ENCODE measurements at places on chromosomes 16 and 17.

- DNase-seq: no peak
Observed at GRCh38 chr17:2433696-2434095, 32.8 kb upstream of the MNT start.

GRCh38 chr16:84738255-84739038 lies 38.6 kb downstream of the USP10 start:
- peak; percentile 86 for DNase-seq

GRCh38 chr16:30369091-30369937 lies 980 bp downstream of the TBC1D10B start:
- DNase-seq: peak; percentile 60

GRCh38 chr17:57294629-57295501 lies 38.5 kb downstream of the MSI2 start:
- DNase-seq: peak; percentile 79

DNA sequence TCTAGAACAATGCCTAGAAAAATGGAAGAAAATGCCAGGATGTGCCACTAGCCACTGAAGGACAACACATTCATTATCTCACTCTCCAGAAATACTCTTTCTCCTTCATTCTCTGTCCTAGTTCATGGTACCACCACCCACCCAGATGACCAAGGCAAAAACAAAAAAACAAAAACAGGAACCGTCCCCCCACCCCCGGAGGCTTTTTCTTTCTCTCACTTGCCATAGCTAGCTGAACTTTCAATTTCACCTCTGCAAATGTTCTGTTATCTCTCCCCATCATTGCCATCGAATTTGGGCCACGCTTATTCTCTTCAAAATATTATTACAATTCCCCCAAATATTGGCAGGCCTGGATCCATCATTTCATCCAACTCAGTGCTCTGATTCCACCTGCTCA lies 49.0 kb downstream of the SOX9 start:
- no peak for DNase-seq

GRCh38 chr16:84839956-84840355 lies 20.2 kb downstream of the CRISPLD2 start:
- DNase-seq: no peak

DNA sequence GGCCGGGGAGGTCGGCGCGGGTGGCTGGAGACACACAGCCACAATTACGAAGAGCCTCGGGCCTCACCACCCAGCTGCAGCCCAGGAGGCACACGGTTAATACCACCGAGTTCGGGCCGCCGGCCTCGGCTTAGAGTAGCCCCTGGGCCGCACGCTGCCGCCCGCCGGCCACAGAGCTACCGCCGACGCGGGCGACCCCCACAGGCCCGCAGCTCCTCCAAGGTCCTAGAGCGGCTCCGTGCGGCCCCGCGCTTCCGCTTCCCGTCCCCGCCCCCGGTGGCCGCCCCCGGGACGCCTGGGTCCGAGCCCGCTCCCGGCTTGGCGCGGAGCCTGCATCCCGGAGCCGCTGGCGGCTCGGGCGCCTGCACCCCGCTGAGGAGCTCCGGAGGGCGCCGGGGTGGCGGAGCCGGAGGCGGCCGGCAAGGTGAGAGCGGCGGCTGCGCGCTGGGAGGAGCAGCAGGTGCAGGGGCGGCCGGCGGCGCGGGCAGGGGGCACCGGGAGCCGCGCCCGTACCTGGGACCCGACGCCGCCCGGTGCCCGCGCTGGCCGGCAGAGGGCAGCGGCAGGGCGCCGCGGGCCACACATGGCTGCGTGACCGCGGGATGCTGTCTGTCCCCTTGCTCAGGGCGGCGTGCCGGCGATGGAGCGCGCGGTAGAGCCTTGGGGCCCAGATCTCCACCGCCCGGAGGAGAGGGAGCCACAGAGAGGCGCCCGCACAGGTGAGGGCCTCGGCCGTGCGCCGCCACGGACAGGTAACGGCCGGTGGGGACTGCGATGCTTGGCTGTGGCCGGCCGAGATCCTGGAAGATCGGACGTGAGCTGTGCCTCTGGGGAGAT lies at the start of gene ZNF48:
ZNF48 (plus strand) TSS at position 266 of the 837 bp plus-strand sequence; CDS start at position 641, 375 bp downstream.
- peak; percentile 91 for DNase-seq

GRCh38 chr17:76276461-76277299 lies 11.5 kb downstream of the UBALD2 start:
- DNase-seq: peak; percentile 95

DNA sequence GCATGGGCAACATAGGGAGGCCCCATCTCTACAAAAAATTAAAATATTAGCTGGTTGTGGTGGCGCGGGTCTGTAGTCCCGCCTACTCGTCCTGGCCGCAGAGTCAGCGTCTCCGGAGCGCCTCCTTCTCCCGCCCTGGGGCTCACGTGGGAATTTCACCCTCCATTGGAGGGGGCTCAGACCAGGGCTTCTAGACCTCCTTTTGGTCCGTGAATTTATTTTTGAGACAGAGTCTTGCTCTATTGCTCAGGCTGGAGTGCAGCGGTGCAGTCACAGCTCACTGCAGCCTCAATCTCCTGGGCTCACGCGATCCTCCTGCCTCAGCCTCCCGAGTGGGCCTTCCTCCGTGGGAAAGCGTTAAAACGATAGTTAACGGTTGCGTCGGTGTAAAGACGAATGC lies 394 bp upstream of the NME4 start:
- DNase-seq: peak; percentile 72

GRCh38 chr17:65092262-65092661 lies 35.7 kb upstream of the GNA13 start:
- no peak for DNase-seq

- DNase-seq: no peak
Observed at GRCh38 chr16:56330476-56330875, 94.9 kb downstream of the AMFR start.

GRCh38 chr17:40014375-40014980 lies 762 bp upstream of the CSF3 start:
- no peak for DNase-seq

DNA sequence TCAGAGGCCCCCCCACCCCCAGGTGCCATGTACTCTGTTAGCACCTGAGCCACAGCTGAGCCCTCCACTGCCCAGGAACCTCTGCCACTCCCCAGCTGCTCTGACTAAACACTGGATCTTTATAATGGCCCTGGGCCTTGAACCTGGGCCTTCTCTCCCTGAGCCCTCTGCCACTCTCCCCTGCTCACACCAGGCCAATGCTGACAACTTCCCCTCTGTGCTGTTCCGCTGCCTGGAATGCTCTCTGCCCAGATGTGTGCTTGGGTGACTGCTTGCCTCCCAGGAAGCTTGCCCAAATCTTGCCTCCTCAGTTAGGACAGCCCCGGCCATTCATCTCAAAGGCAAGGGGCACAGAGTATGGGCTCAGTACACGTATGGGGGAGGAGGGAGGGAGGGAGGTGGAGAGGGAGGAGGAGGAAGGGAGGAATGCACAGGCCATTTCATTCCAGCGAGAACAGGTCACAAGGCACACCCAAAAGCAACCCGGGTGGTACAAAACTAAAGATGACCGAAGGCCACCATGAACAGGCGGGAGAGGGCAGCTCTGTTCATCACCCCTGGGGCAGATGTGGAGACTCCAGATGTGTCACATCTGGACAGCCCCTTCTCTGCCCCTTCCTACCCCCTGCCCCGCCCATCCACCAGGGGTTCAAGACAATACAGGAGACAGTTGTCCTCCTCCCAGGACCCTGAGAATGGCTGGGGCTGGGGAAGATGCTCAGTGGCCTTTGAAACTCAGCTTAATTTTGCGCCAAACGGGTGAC lies 15.3 kb upstream of the TNFRSF13B start:
- DNase-seq: no peak

GRCh38 chr16:13150181-13150885 lies 248.9 kb downstream of the SHISA9 start:
- DNase-seq: no peak

- peak; percentile 70 for DNase-seq
Observed at GRCh38 chr16:2149630-2150417, 1.4 kb downstream of the RAB26 start.

DNA sequence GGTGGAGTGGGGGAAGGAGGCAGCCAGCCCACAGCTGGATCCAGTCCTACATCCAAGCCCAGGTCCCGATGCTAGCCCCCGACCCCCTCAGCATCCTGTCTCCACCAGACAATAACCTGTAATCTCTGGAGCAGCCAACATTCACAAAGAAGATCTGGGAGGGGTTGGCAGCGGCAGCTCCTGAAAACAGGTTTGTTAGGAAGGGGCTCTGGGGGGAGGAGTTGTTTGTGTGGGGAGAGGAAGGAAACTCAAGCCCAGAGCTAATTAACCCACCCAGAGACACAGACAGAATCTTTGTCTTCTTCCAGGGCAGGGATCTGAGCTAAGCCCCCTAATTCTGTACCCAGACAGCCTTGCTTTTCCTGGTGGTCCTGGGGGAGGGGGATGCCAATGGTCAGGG lies 4.6 kb upstream of the C17orf113 start:
- DNase-seq: no peak

DNA sequence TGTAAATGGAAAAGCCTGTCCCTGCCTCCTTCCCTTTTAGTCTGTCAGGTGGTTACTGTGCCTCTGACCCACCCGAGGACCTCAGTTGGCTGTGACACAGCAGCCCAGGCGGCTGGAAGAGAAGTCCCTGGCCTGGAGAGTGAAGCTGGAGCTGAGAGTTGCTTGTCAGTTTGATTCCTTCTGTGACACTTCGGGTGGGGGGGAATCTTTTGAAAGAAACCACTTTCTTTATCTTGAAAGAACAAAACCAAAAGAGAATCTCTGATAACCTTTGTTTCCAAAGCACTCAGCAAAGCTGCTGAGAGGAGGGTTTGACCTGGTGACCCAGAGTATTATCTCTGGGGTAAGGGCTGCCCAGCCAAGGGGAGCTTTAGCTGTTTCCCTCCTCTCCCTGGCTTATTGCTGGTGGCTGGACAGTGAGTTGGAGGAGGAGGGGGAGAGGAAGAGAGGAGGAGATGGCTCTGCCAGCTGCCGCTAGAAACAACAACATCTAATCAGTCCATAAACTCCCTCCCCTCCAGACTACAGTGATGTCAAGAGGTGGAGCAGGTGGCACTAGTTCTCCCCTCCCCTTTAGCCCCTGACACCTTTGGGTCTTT lies 34.0 kb downstream of the YPEL2 start:
- peak; percentile 82 for DNase-seq

DNA sequence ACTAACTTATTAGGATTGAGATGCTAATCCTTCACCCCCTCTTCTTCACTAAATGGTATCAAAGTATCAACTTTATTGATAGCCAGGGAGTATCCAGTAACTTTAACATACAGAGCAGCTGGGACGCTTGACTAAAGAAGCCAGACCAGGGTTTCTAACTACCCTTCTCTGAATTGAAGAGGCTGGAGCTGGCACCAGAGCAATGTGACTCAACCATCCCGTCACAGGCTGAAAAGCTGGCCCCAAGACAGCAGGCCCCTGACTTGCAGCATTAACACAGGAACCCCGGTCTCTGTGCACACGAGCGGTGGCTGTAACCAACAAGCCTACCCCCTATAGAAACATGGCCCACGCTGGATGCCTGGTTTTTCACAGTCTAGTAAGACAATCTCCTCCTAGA lies 59.8 kb downstream of the ANKFN1 start:
- no peak for DNase-seq

- peak; percentile 73 for DNase-seq
Observed at GRCh38 chr16:66605177-66605978, 874 bp downstream of the CMTM3 start.

- DNase-seq: no peak
Observed at GRCh38 chr17:19723964-19724363, 7.6 kb upstream of the SLC47A2 start.

- no peak for DNase-seq
Observed at GRCh38 chr17:4086041-4086483, 56.8 kb downstream of the ZZEF1 start.

GRCh38 chr16:89442588-89442987 lies 47.8 kb downstream of the ANKRD11 start:
- DNase-seq: no peak

- no peak for DNase-seq
Observed at GRCh38 chr17:61815863-61816503, 47.3 kb downstream of the BRIP1 start.

- no peak for DNase-seq
Observed at GRCh38 chr16:24853830-24854229, 8.1 kb downstream of the SLC5A11 start.

DNA sequence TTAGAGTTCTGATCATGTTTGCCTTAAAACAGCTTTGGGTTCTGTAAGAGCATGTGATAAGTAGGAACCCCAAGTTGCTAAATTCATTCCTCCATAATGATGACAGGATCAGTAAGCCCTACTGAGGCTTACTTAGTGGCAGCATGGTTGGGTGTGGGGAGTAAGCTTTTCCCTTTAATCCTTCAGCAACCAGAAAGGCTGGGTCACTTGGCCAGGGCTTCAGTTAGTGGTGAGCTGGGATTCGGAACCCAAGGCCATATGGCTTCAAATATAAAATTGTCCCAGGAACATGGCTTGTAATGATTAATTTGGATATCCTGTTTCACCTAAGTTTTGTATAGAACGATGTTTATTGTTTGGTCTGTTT lies 850 bp downstream of the GINS3 start:
- no peak for DNase-seq

DNA sequence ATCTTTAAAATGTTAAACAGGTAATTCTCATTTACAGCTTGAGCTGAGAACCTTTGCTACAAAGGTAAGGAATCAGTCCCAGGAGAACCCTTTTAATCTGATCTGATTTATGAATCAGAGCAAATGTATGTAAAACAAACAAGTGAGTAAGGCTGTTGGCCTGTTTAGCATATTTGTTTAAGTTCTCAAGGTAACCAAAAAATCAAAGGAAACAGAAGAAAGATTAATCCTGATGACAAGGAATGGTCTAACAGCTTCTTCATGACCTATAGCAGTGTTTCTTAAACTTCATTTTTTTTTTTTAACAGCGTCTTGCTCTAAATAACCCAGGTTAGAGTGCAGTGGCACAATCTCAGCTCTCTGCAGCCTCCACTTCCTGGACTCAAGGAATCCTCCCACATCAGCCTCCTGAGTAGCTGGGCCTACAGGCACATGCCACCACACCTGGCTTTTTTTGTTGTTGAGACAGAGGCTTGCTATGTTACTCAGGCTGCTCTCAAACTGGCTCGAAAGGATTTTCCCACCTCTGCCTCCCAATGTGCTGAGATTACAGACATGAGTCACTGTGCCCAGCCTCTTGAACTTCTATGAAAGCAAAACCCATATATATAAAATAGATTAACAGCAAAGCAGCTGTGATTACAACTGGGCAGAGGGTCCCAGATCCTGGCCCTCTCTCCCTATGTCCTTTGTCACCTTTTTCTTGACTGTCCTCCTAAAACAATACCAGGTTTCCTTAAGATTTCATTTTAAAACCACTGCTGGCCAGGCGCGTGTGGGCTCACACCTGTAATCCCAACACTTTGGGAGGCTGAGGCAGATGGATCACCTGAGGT lies 5.1 kb upstream of the JPT1 start:
- peak; percentile 82 for DNase-seq

Data from islet precursor cell (in vitro differentiated cells).